Effector memory CD4-positive, alpha-beta T cell (primary cell): ENCODE measurements at places on chromosomes 3 and 15.

- H3K27ac ChIP-seq = no peak overlapping the region
- H3K4me1 ChIP-seq = peaks cover 16% of the 10 kb centered on the region
- H3K36me3 ChIP-seq = no peaks in the 10 kb centered on the region
- no peak overlapping the region for H3K4me3 ChIP-seq
- DNase-seq = peak; percentile 5
These were observed 32.7 kb downstream of the STARD9 start for GRCh38 chr15:42608110-42608531.

DNA sequence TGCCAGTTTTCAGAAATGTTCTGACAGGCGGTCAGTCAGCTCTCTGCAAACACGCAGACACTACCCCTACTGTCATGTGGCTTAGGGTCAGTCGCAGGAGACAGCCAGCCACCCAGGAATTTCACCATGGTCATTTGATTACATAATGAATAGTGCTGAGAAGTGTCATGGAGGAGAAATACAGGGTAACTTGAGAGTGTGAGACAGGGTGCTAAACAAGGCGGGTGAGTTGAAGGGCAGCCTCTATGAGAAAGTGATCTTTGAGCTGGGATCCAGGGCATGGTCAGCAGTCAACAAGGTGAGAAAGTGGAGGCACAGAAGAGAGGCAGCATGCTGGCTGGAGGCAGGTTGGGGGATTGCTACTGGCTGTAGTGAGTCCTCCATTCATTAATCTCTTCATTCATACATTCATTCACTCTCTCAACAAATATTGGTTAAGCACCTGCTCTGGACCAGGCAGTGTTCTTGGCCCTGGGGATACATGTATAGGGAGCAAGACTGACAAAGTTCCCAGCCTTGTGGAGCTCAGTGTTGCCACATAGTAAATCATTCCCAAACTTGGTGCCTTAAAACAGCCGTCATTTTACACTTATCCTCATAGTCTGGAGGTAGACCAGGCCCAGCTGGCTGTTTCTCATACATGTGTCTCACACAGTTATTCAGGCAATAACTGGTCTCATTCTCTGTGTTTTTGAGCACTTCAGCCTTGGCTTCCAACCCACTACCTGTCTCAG lies 14.8 kb downstream of the PXYLP1 start:
- H3K4me1 ChIP-seq = peaks cover 3% of the 10 kb centered on the region
- H3K27ac ChIP-seq = no peak overlapping the region
- no peak for DNase-seq

DNA sequence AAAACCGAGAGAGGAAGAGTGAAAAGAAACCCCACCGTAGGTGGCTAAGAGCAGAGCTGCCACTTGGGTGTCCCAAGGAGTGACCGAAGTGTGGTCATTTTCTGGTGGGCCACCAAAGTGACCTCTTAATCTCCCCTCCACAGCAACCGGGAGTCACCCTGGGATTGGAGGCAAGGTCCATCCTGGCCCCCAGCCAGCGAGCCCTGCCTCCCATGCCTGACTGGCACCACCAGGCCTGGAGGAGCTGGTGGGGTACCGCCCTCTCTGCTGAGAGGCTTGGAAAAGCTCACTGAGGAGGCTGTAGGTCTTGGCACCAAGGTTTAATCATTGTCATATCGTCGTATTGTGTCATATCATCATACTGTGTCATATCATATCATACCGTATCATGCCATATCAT lies 74.0 kb upstream of the TRPM1 start:
- no peak overlapping the region for H3K4me3 ChIP-seq
- no peak for DNase-seq
- no peaks in the 10 kb centered on the region for H3K36me3 ChIP-seq
- no peak overlapping the region for H3K27ac ChIP-seq
- H3K27me3 ChIP-seq = no peaks in the 10 kb centered on the region
- peaks cover 8% of the 10 kb centered on the region for H3K4me1 ChIP-seq

DNA sequence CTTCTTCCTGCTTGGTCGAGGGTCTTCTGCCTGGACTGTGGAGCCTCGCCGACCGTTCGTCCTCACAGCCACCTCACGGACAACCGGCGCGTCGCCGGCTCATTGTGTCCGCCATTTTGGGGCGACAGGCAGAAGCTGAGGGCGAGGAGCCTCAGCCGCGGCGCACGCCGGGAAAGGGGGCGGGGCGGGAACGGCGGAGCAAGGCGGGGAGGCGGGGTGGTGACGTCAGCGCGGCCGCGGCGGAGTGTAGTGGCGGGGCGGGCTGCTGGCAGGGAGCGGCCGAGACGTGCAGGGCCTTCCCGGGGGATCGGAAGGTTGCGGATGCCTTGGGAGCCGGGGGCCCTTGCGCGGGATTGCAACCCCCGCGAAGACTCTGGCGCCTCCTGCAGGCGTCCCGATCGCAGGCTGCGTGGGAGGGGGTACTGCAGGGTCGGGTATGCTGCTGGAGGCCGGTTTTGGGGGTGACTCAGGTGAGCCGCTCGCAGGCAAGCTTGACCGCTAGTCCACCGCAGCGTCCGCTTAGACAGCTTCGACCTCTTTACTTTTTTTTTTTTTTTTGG lies at the start of gene WDR82:
WDR82 (minus strand) TSS at position 140 of the 560 bp plus-strand sequence. CDS start 288 bp downstream, outside the sequence.
- H3K27me3 ChIP-seq = no peaks in the 10 kb centered on the region
- peak within 1 kb of the TSS; percentile 87 for H3K27ac ChIP-seq
- DNase-seq = peak; percentile 95
- peak within 1 kb of the TSS; percentile 83 for H3K4me3 ChIP-seq
- H3K4me1 ChIP-seq = peaks cover 43% of the 10 kb centered on the region

DNA sequence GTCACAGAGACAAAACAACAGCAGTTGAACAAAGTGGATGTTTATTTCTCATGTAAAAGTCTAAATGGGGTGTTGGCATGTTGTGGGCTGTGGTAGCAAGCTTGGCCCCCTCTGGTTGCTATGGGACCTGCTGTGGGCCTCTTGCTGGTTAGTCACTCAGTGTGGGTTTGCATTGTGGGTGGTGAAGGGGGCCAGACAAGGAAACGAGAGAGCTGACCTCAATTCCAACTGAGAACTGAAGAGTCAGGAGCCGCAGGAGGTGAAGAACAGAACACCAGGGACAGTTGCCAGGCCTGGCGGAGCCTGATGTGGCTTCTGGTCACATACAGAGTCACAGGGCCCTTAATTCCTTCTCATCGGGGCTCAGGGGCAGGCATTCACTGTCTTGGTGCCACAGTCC lies 1.9 kb upstream of the ADPGK start:
- DNase-seq = peak; percentile 70
- H3K4me3 ChIP-seq = no peak overlapping the region
- H3K36me3 ChIP-seq = no peaks in the 10 kb centered on the region
- H3K27ac ChIP-seq = peak overlapping the region; percentile 94

GRCh38 chr3:126212620-126213378 lies 32.4 kb upstream of the ALDH1L1 start:
- no peaks in the 10 kb centered on the region for H3K4me1 ChIP-seq
- no peaks in the 10 kb centered on the region for H3K36me3 ChIP-seq
- no peak for DNase-seq
- no peak overlapping the region for H3K27ac ChIP-seq

DNA sequence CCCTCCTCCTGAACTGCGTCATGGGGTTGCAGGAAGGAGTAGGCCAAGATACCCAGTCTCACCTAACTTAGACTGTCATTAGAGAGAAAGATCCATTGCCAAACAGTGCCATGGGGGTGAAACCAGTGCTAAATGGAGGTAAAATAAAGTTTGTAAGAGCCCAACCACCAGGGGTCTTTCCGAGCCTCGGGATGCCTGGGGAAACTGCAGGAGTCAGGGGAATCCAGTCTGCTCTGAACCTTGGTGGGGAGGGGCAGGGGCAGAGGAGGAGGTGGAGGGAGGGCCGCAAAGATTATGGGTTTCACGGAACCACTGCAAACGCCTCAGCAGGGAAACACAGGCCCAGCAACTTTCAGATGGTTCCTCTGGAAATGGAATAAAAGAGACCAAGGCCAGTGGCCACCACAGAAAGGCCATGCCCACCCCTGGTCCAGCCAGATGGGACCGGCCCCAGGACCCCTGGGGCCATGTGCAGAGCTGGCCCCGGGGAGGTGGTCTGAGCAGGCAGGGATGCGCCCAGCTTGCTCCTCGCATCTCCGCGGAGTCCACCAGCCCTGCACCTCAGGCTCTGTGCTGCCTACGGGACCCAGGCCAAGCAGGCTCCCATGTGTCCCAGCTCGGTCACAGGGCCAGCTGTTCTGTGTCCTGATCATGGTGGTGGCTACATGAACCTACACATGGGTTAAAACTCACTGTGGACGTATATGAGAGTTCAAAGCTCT lies 19.8 kb upstream of the GP9 start:
- H3K4me3 ChIP-seq = no peak overlapping the region
- no peaks in the 10 kb centered on the region for H3K4me1 ChIP-seq
- peaks cover 3% of the 10 kb centered on the region for H3K27me3 ChIP-seq
- no peak for DNase-seq
- no peak overlapping the region for H3K27ac ChIP-seq

- no peaks in the 10 kb centered on the region for H3K4me1 ChIP-seq
- no peaks in the 10 kb centered on the region for H3K36me3 ChIP-seq
- H3K27ac ChIP-seq = no peak overlapping the region
- no peak overlapping the region for H3K4me3 ChIP-seq
- H3K27me3 ChIP-seq = no peaks in the 10 kb centered on the region
These were observed 388.8 kb upstream of the PPP2R3A start for GRCh38 chr3:135576751-135577150.

GRCh38 chr3:38107911-38108648 lies 28.8 kb downstream of the ACAA1 start:
- H3K4me3 ChIP-seq = no peak overlapping the region
- H3K36me3 ChIP-seq = no peaks in the 10 kb centered on the region
- DNase-seq = no peak
- H3K4me1 ChIP-seq = no peaks in the 10 kb centered on the region

GRCh38 chr15:58770519-58770856 lies 614 bp upstream of the MINDY2 start:
- no peaks in the 10 kb centered on the region for H3K36me3 ChIP-seq
- peak overlapping the region; percentile 64 for H3K27ac ChIP-seq
- peak overlapping the region; percentile 99 for H3K4me3 ChIP-seq
- no peaks in the 10 kb centered on the region for H3K27me3 ChIP-seq

GRCh38 chr3:185149591-185149990 lies 3.3 kb downstream of the C3orf70 start:
- peaks cover 13% of the 10 kb centered on the region for H3K27me3 ChIP-seq
- H3K4me1 ChIP-seq = no peaks in the 10 kb centered on the region
- no peaks in the 10 kb centered on the region for H3K36me3 ChIP-seq
- H3K27ac ChIP-seq = no peak overlapping the region

GRCh38 chr3:188077160-188077799 lies 76.7 kb upstream of the LPP start:
- H3K36me3 ChIP-seq = no peaks in the 10 kb centered on the region
- no peak overlapping the region for H3K4me3 ChIP-seq
- no peaks in the 10 kb centered on the region for H3K27me3 ChIP-seq

GRCh38 chr15:70788114-70789049 lies 25.0 kb upstream of the UACA start:
- H3K27ac ChIP-seq = no peak overlapping the region
- no peaks in the 10 kb centered on the region for H3K4me1 ChIP-seq
- H3K36me3 ChIP-seq = no peaks in the 10 kb centered on the region
- H3K27me3 ChIP-seq = no peaks in the 10 kb centered on the region
- no peak overlapping the region for H3K4me3 ChIP-seq
- no peak for DNase-seq

GRCh38 chr15:69424748-69425413 lies 10.7 kb downstream of the KIF23 start:
- H3K4me3 ChIP-seq = no peak overlapping the region
- H3K36me3 ChIP-seq = no peaks in the 10 kb centered on the region
- H3K27me3 ChIP-seq = no peaks in the 10 kb centered on the region
- H3K27ac ChIP-seq = no peak overlapping the region

GRCh38 chr3:16909802-16910201 lies 25.0 kb downstream of the PLCL2 start:
- no peak overlapping the region for H3K4me3 ChIP-seq
- H3K4me1 ChIP-seq = peaks cover 58% of the 10 kb centered on the region
- no peak overlapping the region for H3K27ac ChIP-seq
- DNase-seq = no peak
- H3K36me3 ChIP-seq = no peaks in the 10 kb centered on the region
- no peaks in the 10 kb centered on the region for H3K27me3 ChIP-seq

GRCh38 chr15:25886498-25887140 lies 23.5 kb upstream of the ATP10A start:
- H3K4me3 ChIP-seq = no peak overlapping the region
- no peak overlapping the region for H3K27ac ChIP-seq
- H3K4me1 ChIP-seq = no peaks in the 10 kb centered on the region
- no peaks in the 10 kb centered on the region for H3K36me3 ChIP-seq

- no peak for DNase-seq
- H3K4me1 ChIP-seq = no peaks in the 10 kb centered on the region
- no peaks in the 10 kb centered on the region for H3K27me3 ChIP-seq
- H3K4me3 ChIP-seq = no peak overlapping the region
These were observed 64.6 kb upstream of the PFN2 start for GRCh38 chr3:150035301-150035779.
